ENCODE measurements at places on chromosomes 11 and 22.

DNA sequence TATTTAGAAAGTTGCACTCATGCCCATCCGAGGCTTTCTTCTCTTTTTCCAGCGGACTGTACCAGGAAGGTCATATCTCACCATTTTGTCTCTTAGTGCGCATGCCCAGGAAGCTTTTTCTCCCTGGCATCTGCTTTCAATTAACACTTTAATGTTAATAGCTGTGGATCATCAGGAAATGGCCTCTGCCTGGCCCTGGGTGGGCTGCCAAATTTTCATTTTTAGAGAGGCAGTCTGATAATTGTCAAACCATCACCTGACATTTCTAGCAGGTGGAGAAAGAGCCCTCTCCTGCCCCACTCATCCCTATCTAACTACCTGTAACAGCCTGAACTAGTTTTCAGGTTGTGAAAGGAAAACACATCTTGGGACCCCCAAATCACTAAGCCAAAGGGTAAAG, 257.4 kb upstream of the LRRC4C start:
- DNase-seq: no peak

- no peak for DNase-seq
Observed at GRCh38 chr11:133818302-133818701, 27.0 kb downstream of the SPATA19 start.

- peak; percentile 65 for DNase-seq
Observed at GRCh38 chr11:14258221-14258935, 100.6 kb downstream of the RRAS2 start.

GRCh38 chr11:117999354-117999993, 13.3 kb downstream of the IL10RA start:
- no peak for DNase-seq

DNA sequence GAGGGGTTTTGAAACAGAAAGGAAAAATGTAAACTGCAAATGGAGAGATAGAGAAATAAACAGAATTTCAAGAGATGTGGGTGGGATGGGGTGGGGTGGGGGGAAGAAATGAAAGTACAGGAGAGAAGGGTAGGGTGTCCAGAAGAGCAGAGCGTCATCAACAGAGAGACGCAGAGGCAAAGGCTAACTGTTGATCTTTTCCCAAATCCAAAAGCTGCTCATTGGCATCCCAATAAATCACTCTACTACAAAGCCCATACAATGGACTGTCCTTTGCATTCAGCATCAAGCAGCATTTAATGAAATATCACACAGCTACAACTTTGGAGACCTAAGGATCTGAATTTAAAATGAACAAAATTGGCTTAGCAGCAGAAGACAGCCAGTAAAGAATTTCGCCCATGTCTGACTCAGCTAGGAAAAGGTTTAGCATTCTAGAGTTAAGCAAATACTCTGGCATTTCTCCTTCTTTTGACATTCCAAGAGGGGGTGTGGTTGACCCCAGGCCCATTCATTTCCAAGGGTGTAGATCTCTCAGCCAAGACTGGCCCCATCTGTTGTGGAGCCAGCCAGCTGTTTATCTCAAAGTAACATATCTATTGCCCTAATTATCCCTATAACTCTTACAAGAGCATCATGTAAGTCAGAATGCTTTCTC, 1.5 kb downstream of the RAB30 start:
- no peak for DNase-seq

- no peak for DNase-seq
Observed at GRCh38 chr22:27474711-27475547, 326.6 kb downstream of the MN1 start.

DNA sequence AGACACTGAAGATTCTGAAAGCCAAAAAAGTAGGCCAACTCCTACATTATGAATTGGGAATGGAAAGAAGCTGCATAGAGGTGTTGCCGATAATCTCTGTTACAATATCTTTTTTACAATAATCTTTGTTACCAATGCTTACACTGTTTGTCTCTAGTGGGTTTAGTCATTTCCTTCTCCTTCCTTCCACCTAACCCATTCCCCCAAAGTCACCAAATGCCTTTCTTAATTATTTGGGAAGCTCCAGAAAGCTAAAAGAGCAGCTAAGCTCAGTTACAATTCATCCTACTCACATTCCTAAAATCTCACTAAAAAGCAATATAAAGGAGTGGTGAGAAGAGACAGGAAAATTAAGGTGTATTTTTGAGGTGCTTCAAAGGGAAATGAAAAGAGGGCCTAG, 313.7 kb downstream of the SWAP70 start:
- no peak for DNase-seq

DNA sequence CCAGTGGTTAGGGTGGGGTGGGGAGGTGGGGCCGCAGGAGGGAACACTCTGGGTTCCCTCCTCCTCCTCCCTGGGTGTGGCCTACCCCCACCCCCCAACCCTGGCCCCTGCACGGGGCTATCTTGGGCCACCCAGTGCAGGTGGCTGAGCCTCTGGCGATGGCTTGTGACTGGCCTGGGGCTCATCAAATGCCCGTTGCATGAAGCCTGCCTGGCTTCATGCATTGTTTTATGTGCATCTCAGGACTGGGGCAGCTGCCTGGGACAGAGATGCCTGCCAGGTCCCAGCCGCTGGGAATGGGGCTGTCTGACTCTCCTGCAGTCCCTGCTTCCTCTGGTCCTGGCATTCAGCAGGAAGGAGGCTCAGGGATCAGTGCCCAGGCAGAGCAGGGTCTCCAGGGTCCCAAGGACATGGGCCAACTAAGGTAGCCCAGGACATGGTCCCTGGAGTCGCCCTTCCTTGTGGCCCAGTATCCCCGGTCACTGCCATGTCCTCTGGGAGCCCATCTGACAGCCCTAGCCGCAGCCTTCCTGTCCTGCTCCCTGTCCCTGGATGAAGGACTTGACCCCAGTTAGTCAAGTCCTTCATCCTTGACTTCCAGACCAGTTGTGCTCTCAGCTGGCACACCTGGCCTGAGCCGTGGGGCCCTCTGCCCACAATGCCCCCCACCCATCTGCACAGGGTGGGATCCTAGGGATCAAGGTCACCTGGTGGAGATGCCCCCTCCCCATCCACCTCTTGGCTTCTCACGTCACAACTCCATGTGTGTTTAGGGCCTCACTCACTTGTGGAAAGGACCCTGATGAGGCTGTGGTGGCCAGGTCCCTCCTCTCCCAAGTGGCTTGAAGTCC, 112.1 kb upstream of the FGF3 start:
- no peak for DNase-seq

DNA sequence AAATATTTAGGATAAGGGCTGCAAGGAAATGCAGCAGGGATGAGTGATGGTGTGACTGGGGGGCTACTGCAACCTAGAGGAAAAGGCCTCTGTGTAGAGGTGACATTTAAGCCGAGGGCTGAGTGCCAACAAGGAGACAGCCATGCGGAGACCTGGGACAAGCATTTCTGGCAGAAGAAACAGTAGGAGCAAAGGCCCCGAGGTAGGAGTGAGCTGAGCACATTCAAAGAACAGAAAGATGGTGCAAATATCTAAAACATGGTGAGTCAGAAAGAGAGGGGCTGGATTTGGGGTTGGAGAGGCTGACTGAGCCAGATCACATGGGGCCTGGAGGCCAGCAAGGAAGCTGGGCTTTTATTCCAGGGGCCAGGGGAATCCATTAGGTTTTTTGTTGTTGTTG, 55.1 kb upstream of the INCENP start:
- DNase-seq: no peak

GRCh38 chr11:30889143-30889794, 303.1 kb upstream of the MPPED2 start:
- no peak for DNase-seq

DNA sequence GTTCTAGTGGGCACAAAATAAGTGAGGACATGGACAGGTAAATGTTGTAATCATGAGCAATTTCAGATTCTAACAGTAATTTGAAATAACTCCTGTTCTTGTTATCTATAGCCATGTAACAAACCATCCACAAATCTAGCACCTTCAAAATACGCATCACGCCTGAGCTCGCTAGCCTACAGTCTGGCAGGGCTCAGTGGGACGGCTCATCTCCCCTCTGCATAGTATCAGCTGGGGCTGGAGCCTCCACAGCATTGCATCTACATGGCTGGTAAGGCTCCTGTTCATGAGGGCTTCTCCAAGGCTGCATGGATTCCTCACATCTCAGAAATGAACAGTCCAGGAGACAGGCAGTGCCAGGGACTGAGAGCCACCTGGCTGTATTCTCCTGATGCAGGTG, 112.6 kb downstream of the KCNQ1 start:
- no peak for DNase-seq

- no peak for DNase-seq
Observed at GRCh38 chr11:6926208-6927029, at the start of gene ZNF215. Gene ZNF215 (plus strand): TSS chr11:6926426. CDS start chr11:6932273, 5,847 bp downstream.

DNA sequence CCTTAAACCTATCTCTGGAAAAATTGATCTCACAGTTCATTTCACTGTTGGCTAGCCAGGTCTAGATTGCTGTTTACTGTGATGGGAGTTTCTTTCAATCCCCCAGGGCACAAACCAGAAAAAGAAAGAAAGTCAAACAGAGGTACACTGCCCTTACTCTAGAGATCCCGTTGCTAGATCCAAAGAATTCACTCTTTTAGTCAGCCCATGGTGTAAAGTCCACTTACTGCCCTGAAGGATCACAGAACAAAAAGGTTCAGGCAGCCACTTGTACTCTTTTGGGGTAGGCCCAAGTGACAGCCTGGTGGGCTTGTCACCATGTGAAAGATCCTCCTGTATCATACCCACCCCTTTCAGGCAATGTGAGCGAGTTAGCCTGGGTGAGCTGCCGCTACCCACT, 162.6 kb upstream of the CCDC179 start:
- DNase-seq: no peak

Data from HepG2 (cell line).